Stimulated activated CD4-positive, alpha-beta T cell treated with anti-CD3 and anti-CD28 coated beads, Interleukin-12 subunit alpha, Interleukin-12 subunit beta, amount 100 ng/mL, for 48 hours (primary cell): ENCODE measurements at places on chromosomes 5 and 9.

GRCh38 chr5:178672630-178673029 lies 45.8 kb upstream of the CLK4 start:
- DNase-seq = peak; percentile 1

DNA sequence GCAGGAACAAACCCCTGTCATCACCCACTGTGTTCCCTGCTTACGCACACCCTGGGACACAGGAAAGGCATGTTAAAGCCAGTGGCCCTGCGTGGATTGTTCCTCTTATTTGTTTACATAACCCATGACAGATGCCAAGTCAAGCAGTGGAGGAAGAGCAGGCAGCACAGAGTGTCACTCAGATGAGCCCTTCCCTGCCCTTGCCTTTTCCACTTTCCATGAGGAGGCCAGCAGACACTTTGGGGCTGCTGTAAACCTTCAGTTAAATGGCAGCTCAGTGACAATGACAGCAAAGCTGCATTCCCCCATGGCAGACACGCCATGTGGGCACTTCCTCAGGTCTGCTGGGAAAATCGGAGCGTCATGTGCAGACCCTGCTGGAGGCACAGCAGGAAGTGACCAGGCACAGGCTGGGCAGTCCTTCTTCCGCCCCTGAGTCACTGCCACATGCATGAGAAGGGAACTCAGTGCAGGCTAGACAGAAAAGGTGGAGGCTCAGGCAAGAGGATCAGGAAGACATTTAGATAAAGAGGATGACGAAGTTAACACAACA lies 216.8 kb upstream of the PIK3R1 start:
- DNase-seq = no peak

DNA sequence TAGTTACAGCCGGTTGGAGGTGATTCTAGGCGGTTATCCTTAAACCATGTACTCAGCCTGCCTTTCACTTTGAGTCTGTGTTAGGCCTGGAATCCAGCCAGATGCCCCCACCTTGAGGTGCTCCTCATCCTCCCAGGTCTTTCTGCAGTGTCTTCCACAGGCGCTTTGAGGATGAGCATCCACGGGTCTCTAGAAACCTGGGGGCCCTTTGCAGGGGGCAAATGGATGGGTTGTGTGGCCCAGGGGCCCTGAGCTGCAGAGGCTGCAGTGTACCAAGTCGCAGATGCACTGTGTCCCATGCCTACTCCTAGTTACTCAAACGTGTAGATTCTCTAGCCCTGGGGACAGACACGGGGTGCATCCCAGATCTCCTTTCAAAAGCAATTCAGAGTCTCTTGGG lies 242.1 kb upstream of the IRX1 start:
- no peak for DNase-seq

DNA sequence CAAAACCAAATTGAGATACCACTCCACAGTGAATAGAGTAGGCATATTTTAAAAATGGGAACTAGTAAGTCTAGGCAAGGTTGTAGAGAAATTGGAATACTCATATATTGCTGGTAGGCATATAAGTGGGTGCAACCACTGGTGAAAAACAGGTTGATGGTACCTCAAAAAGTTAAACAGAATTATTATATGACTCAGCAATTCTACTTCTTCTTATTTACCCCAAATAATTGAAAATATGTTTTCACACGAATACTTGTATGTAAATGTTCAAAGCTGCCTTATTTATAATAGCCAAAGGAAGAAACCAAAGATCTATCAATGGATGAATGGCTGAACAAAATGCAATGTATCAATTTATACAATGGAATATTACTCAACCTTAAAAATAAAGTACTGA lies 79.1 kb downstream of the CDH9 start:
- DNase-seq = no peak

DNA sequence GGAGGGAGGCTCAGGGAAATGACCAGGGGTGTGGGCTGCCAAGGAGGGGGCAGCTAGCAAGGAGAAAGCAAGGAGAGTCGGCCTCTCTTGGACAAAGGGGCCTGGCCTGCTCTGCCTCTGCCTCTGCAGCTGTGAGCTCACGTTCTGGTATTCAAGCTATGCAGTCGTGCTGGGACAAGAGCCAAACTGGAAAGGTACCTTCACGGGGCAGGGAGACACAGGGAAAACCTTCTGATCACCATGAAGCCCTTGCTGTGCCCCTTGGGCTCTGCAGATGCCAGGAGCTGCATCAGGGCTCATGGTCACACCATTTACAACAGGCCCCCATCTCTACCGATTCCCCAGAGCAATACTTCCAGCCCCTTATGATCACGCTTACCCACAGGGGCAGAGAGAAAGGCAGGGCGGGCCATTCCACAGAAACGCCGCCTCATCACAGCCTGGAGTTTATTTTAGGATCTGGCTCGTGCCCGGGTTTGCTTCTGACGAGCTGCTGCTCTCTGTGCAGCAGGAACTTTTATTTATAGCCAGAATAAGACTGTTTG lies 63.2 kb downstream of the PRRT1B start:
- no peak for DNase-seq
